ENCODE measurements at places on chromosomes 2 and 18.

DNA sequence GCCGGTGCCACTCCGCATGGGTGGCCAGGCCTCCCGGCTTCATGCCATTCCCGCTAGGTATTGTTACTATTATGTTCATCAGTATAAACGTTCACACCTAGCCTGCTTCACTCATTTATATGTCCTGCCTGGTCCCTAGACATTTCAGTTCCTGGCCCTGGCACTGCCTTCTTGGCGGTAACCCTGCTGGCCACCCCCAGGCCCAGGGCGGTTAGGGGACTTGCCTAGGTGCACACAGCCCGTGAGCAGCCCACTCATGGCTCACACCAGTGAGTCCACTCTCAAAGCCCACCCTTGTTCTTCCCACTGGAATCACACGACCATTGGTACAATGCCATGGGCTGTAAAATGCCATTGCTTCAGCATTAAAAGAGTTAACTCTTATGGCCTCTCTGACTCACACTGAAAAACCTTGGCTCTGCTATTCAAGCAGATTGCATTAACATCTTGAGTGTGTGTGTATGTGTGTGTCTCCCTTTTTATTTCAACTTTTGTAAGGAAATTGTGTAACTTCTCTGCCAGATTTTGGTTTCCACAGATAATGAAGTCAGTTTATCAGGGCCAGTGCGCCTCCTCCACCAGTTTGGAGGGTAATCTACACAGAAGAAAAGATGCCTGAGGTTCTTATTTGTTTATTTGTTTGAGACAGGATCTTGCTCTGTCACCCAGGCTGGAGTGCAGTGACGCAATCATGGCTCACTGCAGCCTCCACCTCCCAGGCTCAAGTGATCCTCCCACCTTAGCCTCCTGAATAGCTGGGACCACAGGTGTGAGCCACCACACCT, 74.2 kb downstream of the RAB31 start:
- no peaks in the 10 kb centered on the region for H3K4me1 ChIP-seq
- H3K27ac ChIP-seq = no peak overlapping the region
- no peak overlapping the region for H3K4me3 ChIP-seq
- no peaks in the 10 kb centered on the region for H3K27me3 ChIP-seq
- no peaks in the 10 kb centered on the region for H3K36me3 ChIP-seq

DNA sequence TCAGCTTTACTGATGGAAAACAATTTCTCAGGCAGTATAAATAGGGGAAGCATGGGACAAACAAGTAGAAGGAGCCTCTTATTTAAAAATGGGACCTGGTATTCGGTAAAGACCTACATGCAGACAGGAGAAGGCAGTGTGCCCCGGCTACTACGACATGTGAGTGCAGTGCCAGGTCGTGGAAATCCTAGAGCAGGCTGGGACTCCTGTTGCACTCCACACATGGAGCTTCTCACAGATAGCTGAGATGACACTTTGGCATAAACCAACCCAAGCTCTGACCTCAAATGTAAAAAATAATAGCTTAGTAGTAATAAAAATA, 885 bp upstream of the DSEL start:
- no peak overlapping the region for H3K27ac ChIP-seq
- DNase-seq = no peak

DNA sequence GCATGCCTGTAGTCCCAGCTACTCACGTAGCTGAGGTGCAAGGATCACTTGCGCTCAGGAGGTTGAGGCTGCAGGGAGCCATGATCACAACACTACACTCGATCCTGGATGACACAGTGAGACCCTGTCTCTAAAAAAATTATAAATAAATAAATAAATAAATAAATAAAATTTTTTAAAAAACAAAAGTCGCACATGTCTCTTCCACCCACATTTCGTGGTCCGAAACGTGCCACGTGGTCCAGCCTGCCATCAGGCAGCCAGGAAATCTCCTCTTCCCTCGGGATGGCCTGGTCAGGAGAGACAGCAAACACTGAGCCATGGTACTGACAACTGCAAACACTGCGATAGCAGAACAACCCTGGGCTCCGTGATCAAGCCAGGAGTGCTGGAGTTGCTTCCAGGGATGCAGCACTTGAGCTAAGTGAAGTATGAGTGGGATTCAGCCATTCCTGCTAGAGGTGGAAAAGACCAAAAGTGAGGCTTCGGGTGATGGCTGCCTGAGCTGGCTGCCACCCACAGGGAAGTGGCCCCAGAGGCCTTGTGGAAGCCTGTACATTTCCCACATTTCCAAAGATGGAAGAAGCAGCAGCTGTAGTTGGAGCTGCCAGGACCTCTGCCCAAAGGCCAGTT, 193.1 kb downstream of the SMAD2 start:
- H3K27ac ChIP-seq = no peak overlapping the region
- H3K36me3 ChIP-seq = no peaks in the 10 kb centered on the region
- DNase-seq = no peak
- peaks cover 5% of the 10 kb centered on the region for H3K27me3 ChIP-seq
- no peak overlapping the region for H3K4me3 ChIP-seq

DNA sequence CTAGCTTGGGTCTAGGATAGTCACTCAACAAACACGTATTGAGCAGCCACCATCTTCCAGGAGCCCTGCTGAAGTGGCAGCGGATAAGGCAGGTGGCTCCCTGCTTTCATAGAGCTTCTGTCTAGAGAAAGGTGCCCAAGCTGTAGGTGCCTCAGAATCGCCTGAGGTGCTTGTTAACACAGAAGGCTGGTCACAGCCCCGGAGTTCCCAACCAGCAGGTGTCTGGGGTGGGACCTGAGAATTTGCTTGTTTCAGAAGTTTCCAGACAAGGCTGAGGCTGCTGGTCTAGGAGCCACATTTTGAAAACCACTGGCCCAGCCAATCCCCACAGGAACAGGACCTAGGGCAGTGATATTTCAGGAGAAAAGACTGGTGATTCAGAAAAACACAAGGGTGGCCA, 45.3 kb upstream of the SMAD7 start:
- H3K4me1 ChIP-seq = peaks cover 15% of the 10 kb centered on the region
- H3K4me3 ChIP-seq = no peak overlapping the region
- H3K36me3 ChIP-seq = no peaks in the 10 kb centered on the region
- no peaks in the 10 kb centered on the region for H3K27me3 ChIP-seq
- DNase-seq = no peak
